T-helper 2 cell treated with Interferon-gamma antibody and Interleukin-4, amounts not matched to agents 5 μg/mL and 100 μg/mL, for 36 hours (primary cell): ENCODE measurements at places on chromosomes 2 and 18.
A peak's percentile ranks its signal among the peaks of the same experiment; 100 is the strongest.

GRCh38 chr18:44774191-44774590, 93.5 kb downstream of the SETBP1 start:
- DNase-seq: no peak

- no peak for DNase-seq
Measured at GRCh38 chr2:234712421-234712935, 215.6 kb upstream of the ARL4C start.

DNA sequence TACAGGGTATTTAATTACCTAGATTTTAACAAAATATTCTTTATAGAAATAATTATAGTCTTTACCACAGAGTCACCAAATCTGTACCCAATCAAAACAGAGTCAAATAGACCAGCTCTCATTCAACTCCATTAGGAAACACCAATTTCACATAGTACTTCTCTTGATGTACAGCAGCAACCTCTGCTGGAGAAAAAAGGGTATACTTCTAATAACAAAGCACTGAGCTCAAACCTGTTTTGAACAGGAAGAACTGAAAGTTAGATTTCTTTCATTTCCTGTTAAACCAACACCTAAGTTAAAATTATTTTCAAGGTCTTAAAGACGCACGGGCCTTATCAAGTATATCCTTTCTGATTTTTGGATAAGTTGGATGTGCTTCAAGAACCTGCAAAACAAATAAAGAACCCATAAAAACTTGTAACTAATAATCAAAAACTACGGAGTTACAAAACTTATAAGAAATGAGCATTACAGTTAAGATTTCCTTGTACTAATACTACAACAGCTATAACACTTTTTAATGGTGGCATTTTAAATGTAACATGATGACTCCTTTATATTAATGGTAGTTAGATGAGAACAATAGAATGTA, 79.0 kb downstream of the TTC21B start:
- DNase-seq: no peak

DNA sequence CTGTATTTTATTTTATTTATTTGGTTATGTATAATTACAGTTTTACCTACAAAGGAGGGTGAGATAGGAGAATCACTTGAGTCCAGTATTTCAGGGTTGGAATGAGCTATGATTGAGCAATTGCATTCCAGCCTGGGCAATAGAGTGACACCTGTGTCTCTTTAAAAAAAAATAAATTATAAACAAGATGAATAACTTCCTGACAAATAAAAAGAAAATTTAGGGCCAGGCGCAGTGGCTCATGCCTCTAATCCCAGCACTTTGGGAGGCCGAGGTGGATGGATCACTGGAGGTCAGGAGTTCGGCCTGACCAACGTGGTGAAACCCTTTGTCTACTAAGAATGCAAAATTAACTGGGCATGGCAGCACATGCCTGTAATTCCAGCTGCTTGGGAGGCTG, 17.3 kb downstream of the MTA3 start:
- DNase-seq: no peak

GRCh38 chr2:108531674-108532055, 2.6 kb upstream of the LIMS1 start:
- no peak for DNase-seq

DNA sequence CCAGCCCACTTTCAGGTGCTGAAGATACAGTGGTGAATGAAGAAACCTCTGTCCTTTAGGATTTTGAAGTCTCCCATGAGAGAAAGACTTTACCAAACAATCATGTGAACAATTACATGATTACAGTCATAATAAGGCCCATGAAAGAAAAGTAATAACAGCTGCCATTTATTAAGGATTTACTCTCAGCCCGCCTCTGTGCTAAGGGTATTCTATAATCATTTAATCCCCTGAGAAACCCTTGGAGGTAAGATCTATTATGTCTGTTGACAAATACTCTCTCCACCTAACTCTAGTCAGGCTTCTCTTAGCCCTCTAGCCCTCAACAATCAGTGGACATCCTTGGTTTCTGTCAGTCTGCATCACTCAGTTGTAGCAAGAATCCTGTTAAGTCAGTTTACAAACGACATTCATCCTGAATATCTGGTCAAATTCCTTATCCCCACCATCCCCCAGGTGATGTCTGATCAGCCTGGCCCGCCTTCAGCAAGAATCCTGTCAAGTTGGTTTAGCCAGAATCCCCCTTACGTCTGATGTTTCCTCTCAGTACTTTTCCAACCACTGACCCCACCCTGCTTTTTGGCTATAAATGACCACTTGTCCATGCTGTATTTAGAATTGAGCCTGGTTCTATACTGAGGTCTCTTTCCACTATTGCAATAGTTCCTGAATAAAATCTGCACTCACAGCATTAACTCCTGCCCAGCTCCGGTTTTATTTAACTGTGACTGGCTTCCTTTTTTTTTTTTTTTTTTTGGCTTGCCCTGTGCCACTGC, 12.2 kb upstream of the SOCS6 start:
- no peak for DNase-seq

DNA sequence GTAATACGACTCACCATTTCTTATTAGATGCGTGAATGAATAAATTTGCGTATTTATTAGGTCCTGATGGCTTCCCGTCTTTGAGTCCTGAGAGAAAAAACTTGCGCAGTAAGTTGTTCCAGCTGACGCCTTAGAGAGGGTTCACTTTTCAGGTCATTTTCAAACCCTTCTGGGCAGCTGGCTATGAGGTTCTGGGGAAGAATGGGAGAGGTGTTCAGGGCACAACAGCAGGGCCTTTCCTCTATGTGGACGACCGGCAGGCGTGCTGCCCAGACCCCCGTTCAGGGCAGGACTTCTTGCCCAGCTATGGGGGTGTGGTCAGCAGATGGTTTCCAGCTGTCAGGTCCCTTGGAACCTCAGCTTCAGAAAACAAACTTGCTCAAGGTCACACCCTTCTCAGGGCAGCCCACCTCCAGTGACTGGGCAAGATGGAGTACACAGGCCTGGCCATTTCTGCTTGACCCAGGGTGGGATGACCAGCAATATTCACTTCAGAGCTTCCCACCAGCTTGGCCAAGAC, 61.1 kb upstream of the TNP1 start:
- no peak for DNase-seq

DNA sequence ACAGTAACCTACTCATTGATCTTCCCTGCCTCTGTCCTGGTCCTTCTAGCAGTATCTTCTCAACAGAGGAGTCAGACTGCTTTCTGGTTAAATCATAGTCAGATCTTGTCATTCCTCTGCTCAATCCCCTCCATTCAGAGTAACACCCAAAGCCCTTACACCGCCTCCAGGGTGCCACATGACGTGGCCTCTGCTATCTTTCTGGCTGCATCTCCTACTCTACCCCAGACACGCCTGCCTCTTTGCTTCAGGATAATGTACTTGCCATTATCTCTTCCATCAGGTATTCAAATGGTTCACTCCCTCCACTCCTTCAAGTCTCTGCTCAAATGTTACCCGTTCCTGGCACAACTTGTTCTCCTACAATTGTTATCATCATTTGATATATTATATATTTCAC, 36.3 kb upstream of the ACVR2A start:
- no peak for DNase-seq

GRCh38 chr2:106159866-106160785, 34.0 kb downstream of the UXS1 start:
- peak; percentile 53 for DNase-seq

- DNase-seq: no peak
Measured at GRCh38 chr18:25517881-25518715, 166.1 kb upstream of the ZNF521 start.

DNA sequence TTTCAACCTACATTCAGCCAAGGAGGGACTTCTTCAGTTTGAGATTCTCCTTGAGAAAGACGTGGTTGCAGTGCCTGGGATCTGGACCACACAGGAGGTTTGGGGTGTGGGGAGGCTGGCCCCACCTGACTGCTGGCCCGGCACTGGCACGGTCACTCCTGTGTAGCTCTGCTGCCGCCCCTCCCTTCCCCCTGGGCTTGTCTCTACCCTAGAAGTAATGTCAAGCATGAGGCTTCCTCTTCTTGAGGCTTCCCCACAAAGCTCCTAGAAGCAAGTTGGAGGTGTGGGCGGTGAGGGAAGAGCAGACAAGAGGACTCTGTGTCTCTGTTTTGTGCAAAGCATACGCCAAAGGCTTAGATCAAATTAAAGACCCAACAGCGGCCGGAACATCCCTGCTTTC, 8.7 kb downstream of the KLHL29 start:
- DNase-seq: no peak

GRCh38 chr18:76986406-76986805, 146.2 kb downstream of the MBP start:
- no peak for DNase-seq

- no peak for DNase-seq
Measured at GRCh38 chr2:199968126-199968525, 12.7 kb downstream of the MAIP1 start.

GRCh38 chr2:150468350-150468960, 19.0 kb downstream of the RND3 start:
- no peak for DNase-seq

GRCh38 chr18:46939337-46939963, 22.0 kb downstream of the KATNAL2 start:
- DNase-seq: no peak

GRCh38 chr18:6543330-6543908, 128.7 kb upstream of the L3MBTL4 start:
- DNase-seq: no peak

DNA sequence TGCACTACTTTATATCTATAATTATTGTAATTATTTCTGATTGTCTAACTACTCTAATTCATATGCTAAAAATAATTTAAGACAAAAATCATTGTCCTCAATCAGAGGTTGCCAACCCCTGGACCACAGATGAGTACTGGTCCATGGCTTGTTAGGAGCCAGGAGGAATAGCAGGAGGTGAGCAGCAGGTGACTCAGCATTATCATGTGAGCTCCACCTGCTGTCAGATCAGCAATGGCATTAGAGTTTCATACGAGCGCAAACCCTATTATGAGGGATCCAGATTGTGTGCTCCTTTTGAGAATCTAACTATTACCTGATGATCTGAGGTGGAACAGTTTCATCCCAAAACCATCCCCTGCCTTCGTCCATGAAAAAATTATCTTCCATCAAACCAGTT, 1434.4 kb downstream of the LRP1B start:
- no peak for DNase-seq

DNA sequence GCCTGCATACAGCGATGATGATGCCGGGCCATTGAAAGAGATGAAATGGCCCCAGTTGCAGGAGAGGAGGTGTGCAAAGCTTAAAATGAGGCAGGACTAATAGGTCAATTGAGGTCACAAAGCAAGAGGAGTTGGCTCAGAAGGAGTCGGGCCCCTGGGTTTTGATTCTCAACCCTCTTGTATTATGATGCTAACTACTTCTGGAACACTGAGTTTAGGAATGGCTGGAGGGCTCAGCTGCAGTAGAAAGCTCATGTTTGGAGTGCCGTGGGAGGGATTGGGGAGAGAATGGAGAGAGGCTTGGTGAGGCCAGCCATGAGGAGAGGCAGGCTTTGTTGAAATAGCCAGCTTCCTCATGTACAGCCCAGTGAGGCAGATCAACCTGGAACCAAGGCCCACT, 4.8 kb downstream of the TNP1 start:
- DNase-seq: no peak

- no peak for DNase-seq
Measured at GRCh38 chr18:7567474-7568425, 634 bp downstream of the PTPRM start.

DNA sequence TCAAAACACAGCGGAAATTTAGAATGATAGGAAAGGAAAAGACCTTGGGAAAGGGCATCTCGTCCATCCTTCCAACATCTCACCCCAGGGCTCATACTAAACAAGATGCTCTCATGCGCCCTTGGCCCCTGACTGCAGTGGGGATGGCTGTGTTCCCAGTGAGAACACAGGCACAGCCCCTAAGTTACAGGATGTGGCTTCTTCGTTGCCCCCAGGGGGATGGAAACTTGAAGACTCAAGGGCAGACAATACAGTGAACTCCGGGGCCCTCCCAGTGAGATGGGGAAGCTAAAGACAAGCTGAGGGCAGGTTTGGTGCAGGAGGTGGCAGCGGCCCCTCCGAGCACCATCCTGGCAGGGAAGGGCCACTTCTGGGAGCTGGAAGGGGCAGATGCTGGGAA, 139.7 kb downstream of the INO80D start:
- no peak for DNase-seq

DNA sequence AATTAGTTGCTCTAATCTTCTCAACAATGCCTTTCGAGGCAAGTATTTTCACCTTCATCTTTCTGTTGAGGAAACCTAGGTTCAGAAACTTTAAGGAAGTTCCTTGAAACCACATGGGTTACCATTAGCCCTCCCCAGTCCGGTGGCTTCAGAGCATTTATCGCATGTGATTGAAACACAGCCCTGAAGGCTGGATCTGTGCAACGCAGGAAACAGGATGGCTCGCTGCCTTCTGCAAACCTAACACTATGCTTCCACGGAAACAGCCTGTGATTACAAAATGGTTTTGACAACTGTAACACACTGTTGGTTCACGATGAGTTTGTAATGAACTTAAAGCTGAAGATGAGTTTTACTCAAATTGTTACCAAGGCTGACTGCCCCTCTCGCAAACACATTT, 68.5 kb downstream of the EPB41L3 start:
- DNase-seq: no peak

DNA sequence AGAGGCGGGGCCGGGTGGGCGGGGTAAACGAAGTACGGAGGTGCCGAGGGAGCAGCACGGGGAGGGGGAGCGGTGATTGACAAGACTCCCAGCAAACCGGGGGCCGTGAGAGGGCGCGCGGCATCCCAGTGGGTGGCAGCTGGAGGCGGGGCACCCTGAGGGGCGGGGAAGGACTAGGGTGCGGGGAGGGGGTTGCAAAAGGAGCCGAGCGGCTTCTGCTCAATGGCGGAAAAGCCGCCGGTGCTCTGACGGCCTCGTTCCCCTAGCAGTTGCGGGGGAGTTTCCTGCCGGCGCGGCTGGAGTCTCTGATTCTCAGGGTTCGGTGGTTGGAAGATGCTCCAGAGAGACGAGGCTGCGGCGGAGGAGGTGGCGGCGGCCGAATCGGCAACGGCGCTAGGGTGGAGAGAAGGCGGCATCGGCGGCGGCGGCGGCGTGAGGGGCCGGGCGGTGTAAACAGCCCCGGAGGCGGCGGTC, at the start of gene PPM1B:
Gene PPM1B (plus strand): TSS at position 195 of the 474 bp plus-strand sequence. CDS start 32,325 bp downstream, outside the sequence.
- DNase-seq: no peak

- no peak for DNase-seq
Measured at GRCh38 chr2:208565690-208566416, 159.3 kb downstream of the PTH2R start.

DNA sequence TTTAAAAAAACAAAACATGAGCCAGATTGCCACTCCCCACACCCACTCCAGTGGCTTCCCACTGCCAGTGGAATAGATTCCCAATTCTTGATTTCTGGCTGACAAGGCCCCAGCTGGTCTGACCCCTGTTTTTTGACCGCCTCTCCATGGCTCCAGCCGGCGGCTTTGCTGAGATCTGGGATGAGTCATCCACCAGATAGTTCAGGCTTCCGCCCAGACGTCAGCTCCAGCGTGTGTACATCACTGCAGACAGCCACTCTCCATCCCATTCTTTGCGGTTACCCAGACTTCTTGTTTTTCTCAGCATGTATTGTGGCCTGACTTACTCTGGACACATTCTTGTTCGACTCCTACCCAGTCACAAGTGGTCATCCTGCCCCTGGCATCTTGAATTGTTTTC, 227.9 kb downstream of the GBX2 start:
- DNase-seq: no peak

- no peak for DNase-seq
Measured at GRCh38 chr2:96861074-96861473, 3.3 kb upstream of the ANKRD39 start.

GRCh38 chr2:235803028-235803427, 309.2 kb downstream of the AGAP1 start:
- no peak for DNase-seq
